Prostate gland (tissue), 2 donors: ENCODE measurements at places on chromosomes 16 and 17. TPM values are rescaled to one million over a fixed set of nuclear protein-coding genes. Genes with fewer than 3 reads are reported as not detected.

Gene USP6
- 6.8 TPM for total RNA-seq

Gene LYRM1
- 64.5 TPM for total RNA-seq

Gene OR3A3
- not detected for total RNA-seq

Gene DRC3
- 10.0 TPM for total RNA-seq

Gene TSPOAP1
- 26.5 TPM for total RNA-seq

Gene MEIOB
- 14.4 TPM for total RNA-seq

Gene ZNF205
- 20.9 TPM for total RNA-seq

Gene TEKT5
- 3.9 TPM for total RNA-seq

Gene KRT24
- total RNA-seq, result not detected

Gene MIEF2
- total RNA-seq, result 28.7 TPM

DNA sequence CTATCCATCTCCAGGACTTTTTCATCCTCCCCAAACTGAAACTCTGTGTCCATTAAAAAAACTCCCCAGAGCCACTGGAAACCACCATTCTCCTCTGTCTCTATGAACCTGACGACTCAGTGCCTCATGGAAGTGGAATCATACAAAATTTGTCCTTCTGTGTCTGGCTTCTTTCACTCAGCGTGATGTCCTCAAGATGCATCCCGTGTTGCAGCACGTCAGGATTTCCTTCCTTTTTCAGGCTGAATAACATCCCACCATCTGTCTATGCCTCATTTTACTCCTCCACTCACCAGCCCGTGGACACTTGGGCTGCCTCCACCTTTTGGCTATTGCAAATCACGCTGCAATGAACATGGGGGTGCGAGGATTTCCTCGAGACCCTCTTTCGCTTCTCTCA, 12.6 kb upstream of the ALDH3A1 start:
- DNase-seq, result no peak

DNA sequence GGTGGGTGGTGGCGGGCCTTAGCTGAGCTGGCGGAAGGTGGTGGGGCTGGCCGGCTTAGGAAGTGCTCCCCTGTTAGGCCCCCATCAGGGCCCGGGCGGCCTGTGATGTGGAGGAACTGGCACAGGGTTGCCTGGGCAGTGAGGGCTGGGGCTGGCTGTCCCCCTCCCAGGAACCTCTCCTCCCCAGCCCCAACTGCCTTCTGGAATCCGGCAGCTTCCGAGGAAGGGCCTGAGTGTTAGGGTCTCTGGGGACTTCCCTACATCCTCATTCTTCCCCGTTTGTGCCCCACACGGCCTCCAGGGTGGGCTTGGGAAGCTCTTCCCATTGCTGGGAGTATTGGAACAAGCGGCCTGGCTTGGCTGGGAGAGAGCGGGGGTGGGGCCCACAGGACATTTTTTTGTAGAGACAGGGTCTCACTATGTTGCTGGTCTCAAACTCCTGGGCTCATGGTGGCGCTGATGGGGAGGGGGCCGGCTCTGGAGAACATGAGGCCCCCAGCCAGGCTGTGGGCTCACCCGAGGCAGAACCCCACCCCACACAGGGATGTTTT, 89.9 kb upstream of the CIBAR2 start:
- DNase-seq, result no peak

DNA sequence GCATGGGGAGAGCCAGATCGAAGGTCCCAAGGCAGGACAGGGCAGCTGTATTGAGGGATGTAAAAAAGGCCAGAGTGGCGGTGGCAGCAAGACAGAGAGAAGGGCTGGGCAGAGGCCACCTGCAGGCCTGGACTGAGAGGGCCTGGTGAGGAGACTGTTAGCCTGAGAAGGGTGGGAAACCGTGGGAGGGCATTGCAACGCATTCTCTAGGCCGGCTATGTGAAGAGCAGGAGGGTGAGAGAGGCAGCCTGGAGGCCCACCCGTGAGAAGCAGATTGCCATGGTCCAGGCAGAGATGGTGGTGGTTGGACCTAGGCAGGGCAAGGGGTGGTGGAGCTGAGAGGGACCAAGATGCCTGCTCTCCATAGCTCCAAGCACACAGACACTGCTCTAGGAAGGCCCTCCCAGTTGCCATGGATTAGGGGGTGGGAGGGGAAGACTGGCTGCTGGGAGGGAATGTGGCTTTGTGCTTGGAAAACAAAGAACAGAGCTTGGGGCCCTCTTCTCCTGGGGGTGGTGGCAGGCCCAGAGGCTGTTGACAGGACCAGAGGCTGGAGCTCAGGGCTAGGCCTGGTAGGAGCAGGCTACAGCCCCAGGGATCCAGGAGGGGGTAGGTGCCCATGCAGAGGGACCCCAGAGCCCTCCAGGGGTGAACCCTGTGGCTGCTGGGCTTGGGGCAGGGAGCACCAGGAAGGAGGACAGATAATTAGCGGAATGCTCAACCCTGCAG, 12.4 kb upstream of the TCAP start:
- DNase-seq, result no peak

- no peak for DNase-seq
Observed at GRCh38 chr17:82400206-82400605, 17.9 kb upstream of the HEXD start.

GRCh38 chr16:68468842-68469241, 20.5 kb upstream of the SMPD3 start:
- no peak for DNase-seq

GRCh38 chr17:34892461-34893249, 68.6 kb downstream of the CCT6B start:
- DNase-seq, result no peak

DNA sequence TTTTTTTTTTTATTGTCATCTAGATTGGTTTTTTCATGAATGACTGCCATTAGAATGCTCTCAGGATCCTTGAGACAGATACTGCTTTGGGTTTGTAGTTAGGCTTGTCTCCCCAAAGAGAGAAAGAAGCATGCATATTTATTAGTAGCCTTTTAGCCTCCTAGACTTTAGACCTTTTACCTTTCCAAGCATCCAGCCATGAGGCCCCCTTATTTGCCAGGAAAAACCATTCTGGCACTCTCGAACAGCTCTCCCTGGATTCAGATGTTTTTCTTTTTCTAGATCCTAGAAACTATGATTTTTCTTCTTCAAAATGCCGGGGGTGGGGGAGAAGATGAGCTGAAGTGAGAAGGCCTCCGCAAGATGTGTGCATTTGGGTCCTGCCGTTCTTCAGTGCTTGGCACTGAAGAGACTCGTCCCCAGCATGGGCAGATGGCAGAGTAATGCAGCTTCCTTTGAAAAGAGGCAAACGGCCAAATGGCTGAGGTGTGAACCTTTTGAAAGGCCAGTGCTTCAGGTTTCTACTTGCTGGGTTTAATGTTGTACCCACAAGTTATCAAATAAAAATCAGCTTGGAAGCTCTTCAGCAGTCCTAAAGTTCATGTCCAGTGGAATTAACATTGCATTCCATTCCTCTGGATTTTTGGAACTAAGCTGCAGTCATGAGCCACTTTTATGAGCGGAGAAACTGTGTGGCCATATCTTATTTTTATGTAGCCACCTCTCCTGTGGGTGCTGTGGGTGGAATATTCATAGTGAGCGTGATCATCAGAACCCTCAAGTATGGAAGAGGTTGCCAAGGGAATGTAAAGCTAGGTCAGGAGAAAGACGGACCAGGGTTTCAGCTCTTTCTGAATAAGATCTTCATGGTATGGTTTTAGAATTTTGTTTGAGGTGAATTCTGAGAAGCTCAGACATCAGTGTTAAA, 7.2 kb downstream of the SOCS7 start:
- DNase-seq, result peak; percentile 72

GRCh38 chr16:86210403-86211193, 299.7 kb upstream of the FOXF1 start:
- DNase-seq, result no peak

GRCh38 chr17:80427366-80428282, 12.7 kb downstream of the ENDOV start:
- no peak for DNase-seq

GRCh38 chr16:23509441-23509754, 896 bp downstream of the GGA2 start:
- no peak for DNase-seq

DNA sequence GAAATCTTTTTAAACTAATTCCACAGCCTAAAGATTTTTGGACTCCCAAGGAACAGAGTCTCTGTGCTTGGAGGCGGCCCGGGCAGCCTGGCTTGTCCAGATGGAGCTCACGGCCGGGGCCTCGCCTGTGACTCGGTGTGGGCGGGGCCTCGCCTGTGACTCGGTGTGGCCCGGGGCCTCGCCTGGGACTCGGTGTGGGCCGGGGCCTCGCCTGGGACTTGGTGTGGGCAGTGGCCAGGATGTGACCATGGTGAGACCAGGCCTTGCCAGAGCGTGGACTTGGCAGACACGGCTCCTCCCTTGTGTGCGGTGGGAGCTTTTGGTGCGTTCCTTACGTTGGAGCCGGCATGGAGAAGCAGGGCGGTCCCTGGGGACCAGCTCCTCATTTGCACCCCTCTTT, 92.3 kb downstream of the METRNL start:
- DNase-seq, result no peak

DNA sequence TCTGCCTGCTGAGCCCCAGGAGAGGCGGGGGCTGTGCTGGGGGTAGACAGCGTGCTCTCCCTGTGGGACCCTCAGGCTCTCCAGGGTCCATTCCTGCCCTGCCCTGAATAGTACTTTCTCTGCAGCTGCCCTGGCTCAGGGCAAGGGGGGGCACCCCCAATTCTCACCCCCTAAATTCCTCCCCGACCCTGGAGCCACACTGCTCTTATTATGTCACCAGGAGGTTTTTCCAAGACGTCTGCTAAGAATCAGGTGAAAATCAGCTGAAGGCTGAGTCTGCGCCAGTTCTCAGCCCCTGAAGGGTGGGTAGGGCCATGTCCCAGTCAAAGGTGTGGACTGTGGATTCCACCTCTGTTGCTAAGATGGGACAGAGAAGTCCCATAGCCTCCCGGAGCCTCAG, 49.9 kb upstream of the MAP3K14 start:
- DNase-seq, result no peak

GRCh38 chr16:3501783-3502400, 1.1 kb downstream of the CLUAP1 start:
- no peak for DNase-seq

DNA sequence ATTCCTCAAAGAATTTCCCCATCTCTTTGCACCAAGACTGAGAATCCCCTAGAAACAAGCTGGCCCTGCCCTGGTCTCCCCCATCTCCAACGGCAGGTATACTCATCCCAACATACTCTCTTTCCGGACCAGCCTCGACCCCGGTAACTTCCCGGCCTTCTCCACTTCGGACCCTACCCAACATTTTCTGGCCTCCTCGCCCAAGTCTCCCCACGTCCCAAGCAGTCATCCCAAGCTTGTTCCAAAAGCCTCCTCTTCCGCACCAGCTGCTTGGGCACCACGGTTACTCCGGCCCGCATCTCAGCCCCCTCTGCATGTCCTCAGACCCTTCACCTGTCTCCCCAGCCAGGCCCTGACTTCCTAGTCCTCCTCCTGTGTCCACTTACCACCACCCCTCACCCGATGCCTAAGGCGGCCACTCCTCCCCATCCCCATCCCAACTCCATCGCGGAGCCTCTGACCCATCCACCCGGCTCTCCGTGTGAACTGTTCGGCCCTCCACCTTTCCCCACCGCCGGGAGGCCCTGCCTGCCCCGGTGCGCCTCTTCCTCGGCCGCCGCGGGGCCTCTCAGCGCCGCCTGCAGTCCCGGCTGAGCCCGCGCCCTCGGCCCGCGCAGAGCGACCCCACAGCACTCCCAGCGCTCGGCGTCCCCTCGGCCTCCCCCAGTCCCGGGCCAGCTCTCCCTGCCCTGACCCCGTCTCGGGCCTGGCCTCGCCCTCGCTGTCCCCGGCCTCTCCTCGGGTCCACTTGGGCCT, 994 bp downstream of the PITPNA start:
- DNase-seq, result no peak

GRCh38 chr17:2695961-2696760, 15.4 kb downstream of the CLUH start:
- no peak for DNase-seq

GRCh38 chr17:39894681-39895376, 23.6 kb downstream of the GSDMB start:
- DNase-seq, result no peak

GRCh38 chr17:83073389-83074063, 5.9 kb upstream of the METRNL start:
- DNase-seq, result no peak

DNA sequence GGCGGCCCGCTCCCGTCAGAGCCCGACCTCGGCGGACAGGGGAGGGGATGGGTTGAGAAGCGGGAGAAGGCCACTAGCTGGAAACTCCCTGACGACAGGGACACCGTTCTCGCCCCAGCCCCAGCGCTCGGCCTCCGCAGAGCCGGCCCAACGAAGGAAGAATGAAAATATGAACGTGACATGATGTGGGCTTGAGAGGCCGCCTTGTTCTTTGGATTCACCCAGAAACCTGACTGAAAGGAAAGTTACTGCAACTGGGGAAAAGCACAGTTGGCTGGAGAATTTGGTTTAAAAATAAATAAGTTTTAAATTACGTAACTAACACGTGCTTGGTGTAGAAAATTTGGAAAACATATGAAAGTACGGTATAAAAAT, 21.1 kb downstream of the NPTX1 start:
- no peak for DNase-seq
